Dermis microvascular lymphatic vessel endothelial cell (primary cell): ENCODE measurements at places on chromosomes 1 and 21.

DNA sequence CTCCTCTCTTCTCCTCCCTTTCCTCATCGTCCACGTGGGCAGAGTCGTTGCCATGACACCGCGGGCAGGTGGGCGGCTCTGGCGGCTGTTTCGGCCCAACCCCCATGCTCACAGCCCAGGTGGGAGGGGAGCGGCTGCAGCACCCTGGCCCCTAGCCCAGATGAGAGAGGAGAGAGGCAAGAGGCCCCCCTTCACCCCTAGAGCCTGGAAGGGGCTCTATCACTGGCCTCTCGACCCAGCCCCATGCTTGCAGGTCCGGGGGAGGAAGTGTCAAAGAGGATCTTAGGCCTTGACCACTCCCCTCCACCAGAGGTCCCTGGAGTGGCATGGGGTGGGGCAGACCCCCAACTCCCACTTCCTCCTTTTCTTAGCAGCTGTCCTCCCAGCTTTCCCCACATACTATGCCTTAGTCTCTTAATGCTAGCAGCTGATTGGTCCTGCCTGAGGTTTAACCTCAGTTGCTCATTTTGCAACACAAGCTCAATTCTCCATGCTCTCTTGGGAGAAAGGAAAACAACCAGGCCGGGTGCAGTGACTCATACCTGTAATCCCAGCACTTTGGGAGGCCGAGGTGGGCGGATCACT is 10.4 kb downstream of the DLGAP3 start:
- DNase-seq: no peak

DNA sequence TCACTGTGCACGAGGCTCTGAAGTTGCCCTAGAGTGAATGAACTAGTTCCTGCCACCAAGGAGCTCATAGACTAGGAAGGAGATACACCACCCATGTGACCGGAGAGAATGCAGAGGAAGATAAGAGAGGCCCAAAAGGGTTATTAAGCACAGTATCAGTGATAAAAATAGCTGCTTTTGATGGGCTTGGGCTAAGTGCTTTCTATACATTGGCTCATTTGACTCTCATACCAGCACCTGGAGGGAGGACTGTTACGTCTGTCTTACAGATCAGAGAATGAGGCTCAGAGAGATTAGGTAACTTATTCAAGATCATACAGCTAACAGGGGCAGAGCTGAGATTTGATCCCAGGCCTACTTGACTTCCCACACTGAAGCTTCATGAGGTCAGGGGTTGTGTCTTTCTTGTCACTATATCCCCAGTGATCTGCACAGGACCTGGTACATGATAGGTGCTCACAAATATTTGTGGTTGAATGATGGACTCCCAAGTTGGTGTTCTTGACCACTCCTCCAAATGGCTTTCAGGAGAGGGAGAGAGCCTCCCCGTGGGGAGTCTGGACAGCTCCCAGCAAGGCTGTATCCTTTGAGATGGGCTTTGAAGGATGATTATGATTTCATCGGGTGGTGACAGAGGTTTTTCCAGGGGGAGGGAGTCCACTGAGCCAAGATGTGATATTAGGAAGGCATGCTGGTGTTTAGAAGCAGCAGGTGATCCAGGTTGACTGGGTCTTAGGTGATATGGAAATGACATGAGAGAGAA is 14.4 kb downstream of the PPFIA4 start:
- no peak for DNase-seq

- DNase-seq: peak; percentile 84
Observed at GRCh38 chr21:41878831-41879189, 334 bp downstream of the PRDM15 start.

DNA sequence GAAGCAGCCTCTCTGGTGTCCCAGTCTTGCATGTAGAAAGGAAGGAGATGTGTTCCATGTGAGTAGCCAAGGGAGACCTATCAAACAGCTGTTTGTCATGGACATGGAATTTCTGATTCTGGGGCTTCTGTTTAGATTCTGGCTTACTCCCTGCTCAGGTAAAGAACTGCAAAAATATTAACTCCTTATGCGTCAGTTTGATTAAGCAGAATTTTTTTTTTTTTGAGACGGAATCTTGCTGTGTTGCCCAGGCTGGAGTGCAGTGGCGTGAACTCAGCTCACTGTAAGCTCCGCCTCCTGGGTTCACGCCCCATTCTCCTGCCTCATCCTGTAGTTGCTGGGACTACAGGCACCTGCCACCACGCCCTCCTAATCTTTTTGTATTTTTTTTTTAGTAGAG is 6.8 kb downstream of the ARV1 start:
- DNase-seq: no peak

DNA sequence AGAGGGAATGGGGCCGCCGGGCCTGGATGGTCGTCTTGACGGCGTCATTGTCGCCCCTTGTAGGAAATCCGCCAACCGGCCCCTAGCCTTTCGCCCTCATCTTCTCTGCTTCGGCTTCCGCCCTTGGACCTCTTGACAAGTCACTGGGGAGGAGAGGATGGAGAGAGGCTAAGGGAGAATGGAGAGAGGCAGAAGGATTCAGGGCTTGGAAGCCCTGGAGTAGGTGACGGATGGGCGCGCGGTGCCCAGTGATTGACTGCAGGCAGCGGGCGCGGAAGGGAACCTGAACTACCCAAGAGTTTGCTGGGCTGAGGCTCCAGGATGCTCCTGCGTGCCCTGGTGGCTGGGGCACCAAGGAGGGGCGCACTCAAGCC is 651 bp downstream of the PDE4B start:
- no peak for DNase-seq

GRCh38 chr1:226814751-226815537 is 55.5 kb upstream of the PSEN2 start:
- peak; percentile 97 for DNase-seq

GRCh38 chr1:89974696-89975470 is 20.0 kb upstream of the ZNF326 start:
- peak; percentile 13 for DNase-seq

DNA sequence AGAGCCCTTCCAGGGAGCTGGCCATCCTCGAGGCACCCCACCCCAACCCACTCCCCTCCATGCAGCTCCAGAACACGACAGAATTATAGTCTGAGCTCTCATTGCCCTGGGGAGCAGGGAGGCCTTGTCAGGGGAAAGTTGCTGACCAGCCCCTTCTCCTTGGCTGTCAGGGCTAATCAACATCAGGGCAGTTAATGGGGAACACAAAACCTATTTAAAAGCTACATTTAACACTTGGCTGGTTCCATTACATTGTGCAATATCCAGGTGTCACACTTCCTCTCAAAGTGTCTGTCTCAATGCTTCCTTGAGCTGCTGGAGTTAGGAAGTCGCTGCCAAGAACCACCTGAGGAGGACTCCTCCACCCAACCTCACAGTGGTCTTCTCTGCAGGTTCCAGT is 111.8 kb upstream of the GRIK3 start:
- DNase-seq: no peak
